Tongue (tissue), 3 donors: ENCODE measurements at places on chromosomes 4 and X. TPM values are rescaled to one million over a fixed set of nuclear protein-coding genes. Genes with fewer than 3 reads are reported as not detected.

DNA sequence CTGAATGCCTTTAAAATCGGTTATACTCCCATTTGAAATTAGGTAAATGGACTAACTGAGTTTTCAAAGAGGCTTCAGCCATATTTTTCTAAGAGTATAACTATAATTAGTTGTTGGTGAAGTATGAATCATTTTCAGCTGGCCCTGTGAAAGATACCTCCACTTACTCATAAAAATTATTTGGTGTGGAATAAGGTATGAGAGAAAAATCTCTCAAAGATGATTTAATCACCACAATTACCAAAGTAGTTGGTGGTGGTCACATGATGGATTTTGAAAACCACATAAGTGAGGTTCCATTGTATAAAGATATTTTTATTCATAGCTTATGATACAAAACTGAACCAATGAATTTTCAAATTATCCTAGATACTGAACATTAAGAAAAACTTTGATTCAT lies 9.0 kb upstream of the KLHL2 start:
- no peak for DNase-seq

DNA sequence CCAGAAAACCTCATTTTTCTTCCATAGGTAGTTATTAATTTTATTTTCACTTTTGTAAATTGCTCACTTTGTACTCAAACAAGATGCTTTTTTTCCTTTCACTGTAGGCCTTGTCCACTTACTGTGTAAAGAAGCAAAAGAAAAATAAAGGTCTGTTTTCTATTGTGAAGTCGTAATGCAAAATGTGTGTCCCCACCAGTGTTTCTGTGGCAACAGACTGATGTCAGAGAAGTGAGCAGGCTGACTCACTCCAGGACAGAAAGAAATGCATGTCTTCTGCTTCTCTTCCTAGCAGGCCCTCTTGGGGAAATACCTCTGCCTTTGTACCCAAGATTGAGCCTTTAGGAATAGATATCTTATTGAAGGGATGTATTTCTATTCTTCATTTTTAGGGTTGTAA lies 30.3 kb downstream of the INPP4B start:
- peak; percentile 16 for DNase-seq

DNA sequence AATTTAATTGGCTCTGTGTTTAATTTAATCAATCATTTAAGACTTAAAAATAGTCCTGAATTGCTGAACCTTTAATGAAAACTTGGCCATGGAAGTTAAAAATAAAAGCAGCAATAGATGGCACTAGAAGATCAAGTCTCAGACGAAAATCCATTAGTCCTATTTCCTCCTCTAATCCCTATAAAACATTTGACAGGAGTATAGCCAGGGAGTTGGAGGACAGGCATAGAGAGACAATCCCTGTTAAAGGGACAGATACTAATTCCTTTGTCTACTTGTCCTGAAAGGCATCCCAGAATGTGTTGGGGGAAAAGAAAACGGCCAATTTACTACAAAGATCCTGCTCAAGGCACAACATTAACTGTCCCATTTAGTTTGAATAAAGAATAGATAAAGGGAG lies 276.3 kb upstream of the TACR3 start:
- peak; percentile 71 for DNase-seq

Gene ADH4
- not detected for total RNA-seq

- DNase-seq, result no peak
Observed at GRCh38 chr4:103645991-103646390, 73.8 kb downstream of the TACR3 start.

Gene RNF175
- total RNA-seq, result 3.8 TPM
